ENCODE measurements at places on chromosomes 2 and 18.

DNA sequence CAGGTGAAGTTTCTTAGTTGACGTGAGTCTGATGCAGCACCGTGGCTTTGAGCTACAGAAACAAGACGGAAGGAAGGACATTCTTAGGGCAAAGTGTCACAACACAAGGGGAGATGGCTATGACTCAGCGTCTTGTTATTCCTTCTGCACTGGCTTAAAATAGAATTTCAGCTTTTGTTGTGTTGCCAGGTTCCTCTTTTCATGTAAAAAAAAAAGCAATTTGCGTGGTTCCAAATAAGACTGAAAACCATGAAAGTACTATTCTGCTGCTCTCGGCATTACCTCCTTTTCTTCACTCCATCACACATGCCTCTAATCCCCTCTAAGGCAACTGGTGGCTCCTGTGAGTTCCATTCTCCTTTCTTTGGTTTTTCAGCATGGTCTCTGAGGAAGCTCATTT lies 150.1 kb downstream of the ANTXR1 start:
- DNase-seq, result peak; percentile 38

DNA sequence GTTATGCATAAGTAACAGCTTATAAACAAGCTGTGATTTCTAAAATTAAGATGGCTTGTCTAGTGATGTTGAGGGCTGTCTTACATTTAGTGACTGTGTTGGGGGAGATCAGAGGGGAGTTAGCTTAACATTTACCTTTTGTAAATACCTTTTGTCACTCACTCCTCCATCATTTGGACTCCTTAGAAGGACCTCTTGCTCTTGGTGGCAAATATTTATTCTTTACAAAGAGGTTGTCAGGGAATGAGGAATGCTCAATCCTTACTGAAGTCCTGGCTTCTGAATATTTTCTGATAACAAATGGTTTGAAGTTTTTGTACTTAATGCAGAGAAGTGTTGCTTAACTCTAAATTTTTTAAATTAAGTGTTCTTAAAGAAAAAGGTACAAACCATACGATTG lies 438.8 kb upstream of the FAM98A start:
- no peak for DNase-seq

- no peak for DNase-seq
Measured at GRCh38 chr2:218400930-218401881, 1.5 kb downstream of the CTDSP1 start.

DNA sequence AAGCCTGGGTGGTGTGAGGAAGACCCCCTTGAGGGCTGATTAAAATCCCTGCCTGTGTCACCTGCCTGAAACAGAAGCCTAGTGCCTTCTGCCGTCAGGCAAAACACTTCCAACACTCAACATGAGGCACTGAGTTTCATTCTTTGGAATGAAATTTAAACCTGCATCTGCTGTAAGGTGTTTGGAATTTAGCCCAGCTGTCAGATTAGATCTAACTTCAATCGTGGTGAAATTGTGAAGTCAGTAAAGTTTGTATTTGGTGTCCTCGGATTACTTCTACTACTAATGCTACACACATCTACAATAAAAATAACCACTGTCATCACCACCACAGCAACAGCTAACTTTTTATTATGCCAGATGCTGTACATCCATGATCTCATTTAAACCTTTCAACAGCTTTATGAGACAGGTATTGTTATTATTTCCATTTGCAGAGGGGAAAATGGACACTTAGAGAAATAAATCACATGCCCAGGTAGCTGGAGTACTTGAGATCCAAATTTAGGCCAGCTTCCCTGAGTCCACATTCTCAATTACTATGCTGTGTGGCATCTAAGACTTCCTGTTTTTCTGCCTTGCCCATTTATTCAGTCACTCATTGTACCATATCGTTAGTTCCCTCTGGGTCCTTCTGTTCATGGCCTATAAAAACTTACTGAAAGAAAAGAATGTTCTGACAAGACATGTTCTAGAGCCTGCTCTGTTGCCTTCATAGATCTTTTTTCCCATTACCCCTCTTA lies 98.2 kb upstream of the GCFC2 start:
- DNase-seq, result no peak

- DNase-seq, result no peak
Measured at GRCh38 chr2:191488135-191488534, 189.8 kb upstream of the NABP1 start.
